ENCODE measurements at places on chromosomes 3 and 15.

DNA sequence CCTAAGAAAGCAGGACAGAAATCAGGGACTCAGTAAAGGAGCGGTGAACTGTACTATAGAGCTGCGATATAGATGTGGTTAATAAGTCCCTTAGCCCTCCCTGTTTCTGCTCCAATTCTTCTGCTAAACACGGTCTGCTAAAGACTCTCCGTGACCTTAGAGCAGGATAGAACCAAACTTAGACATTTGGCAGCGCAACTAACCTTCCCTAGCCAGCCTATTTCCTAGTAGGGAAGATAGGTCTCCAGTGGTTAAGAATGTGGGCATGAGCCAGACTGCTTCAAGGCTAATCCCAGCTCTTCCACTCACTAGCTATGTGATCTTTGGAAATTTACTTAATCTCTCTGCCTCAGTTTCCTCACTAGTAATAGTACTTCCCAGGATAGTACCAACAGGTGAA lies 193.6 kb upstream of the IL12A start:
- DNase-seq = no peak

- DNase-seq = no peak
These were observed 23.6 kb downstream of the NR2F2 start for GRCh38 chr15:96353930-96354730.

GRCh38 chr3:41103200-41103599 lies 96.1 kb upstream of the CTNNB1 start:
- no peak for DNase-seq

DNA sequence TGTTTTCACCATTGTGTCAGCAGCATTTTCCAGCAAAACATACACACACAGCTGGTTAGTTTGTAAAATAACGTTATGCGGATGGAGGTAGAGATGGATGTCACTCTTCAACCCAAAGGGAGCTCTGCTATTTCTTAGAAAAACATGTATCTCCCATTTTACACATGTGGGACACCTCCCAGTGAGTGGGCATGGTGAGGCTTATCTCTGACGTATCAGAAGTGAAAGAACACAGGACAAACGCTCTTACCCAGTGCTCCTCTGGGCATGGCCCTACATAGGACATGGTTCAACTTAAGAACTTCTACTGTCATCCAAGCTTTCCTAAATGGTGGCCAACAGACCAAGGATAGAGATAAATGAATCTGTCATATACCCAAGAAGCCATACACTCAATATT lies 2.1 kb downstream of the FAM240A start:
- no peak for DNase-seq

- no peak for DNase-seq
These were observed 7.8 kb upstream of the CHRM5 start for GRCh38 chr15:33960549-33960935.

GRCh38 chr15:52735231-52736089 lies 54.7 kb downstream of the ONECUT1 start:
- DNase-seq = peak; percentile 63

DNA sequence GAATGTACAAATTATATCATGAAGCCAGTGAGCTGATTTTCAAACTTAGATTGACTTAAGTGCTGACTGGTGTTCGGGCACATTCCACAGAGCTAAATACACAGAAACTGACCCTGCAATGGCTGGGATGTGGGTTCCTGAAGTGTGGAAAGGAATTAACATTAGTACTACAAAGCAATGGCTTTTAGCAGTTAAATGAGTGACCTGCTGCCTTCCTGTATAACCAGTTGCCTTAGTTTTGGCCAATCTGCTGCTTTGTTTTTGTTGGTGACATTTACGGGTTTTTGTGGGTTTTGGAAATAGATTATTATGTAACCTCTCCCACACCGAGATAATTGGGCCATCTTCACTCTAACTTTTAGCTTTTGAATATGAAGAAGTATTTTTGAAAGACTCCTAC lies 2.4 kb upstream of the SKIC8 start:
- DNase-seq = no peak

GRCh38 chr3:146517684-146518435 lies 26.5 kb downstream of the PLSCR1 start:
- no peak for DNase-seq

- DNase-seq = no peak
These were observed 134.1 kb upstream of the COL8A1 start for GRCh38 chr3:99504258-99504657.

DNA sequence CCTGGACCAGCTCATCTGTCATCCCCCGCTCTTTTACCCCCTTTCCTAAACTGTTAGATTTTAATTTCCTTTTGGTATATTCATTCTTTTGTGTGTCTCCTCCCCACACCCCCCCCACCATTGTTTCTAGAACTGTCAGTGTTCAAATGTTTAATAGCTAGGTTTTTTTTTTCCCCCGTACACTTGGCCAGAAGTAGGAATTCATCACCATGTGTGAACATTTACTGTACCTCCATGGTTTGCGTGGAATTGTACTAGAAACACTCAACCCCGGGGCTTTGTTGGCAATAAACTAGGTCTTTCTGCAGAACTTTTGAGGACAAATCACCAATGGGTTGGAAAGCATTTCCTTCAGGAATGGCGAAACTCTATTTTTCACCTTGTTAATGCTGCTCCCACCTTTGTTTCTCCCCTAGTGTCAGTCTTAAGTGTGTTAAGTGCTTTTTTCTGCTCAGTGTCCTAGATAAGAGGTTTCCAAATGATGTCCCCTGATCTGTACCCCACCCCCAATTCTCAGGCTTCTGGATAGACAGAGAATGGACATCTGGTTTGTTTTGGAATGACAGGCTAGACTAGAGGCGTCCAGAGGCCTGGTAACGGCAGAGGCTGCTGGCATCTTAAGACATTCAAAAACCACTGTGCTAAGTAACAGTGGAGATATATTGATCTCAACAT lies 76.8 kb downstream of the SMAD3 start:
- DNase-seq = no peak
